ENCODE measurements at places on chromosomes 6 and 20.

DNA sequence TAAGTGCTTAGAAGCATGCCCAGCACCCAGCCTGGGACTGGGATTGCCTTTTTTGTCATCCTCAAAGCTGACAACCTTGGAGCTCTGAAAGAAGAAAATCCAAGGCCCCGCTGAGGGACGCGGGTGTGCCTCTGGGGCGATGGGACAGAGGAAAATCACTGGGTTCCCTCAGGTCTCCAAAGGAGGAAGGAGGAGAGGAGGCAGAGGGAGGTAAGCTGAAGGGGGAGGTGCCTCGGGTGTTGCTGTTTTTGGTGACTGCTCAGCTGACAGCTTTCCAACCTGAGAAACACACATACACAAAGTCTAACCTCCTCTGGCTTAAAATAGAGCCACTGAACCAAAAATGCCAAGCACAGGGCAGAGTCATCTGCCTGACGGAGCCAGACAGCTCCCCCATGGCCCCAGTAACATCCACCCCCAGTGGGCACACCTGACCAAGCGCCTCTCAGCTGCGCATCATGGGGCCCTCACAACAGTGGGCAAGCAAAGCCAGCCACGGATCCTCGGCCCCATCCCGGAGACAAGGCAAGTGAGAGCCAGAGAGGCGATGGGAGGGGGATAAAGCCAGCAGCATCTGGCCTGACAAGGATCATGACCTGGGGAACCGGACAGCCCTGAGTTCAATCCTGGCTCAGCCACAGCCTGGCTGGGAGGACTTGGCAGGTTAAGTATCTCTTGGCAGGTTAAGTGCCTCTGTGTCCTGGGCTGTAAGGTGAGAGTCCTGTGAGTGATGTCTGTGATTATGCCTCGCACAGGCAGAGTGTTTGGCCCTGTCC, 3.2 kb upstream of the KCNK15 start:
- DNase-seq, result no peak

DNA sequence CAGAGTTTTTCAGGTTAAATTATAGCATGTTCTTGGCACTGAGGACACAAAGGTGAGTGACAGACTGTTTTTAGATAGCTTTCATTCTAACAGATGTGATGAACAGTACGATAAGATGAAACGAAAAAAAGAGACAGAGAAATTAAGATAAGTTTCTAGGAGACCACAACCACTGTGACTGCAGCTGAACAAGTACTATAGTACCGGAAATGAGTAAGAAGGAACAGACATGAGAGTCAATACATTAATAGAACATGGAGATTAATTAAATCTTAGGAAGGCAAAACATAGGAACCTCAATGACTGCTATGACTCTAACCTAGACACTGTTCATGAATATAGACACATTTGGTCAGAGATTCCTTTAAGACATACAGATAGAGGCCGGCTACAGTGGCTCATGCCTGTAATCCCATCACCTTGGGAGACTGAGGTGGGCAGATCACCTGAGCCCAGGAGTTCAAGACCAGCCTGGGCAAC, 40.2 kb downstream of the HBS1L start:
- no peak for DNase-seq

DNA sequence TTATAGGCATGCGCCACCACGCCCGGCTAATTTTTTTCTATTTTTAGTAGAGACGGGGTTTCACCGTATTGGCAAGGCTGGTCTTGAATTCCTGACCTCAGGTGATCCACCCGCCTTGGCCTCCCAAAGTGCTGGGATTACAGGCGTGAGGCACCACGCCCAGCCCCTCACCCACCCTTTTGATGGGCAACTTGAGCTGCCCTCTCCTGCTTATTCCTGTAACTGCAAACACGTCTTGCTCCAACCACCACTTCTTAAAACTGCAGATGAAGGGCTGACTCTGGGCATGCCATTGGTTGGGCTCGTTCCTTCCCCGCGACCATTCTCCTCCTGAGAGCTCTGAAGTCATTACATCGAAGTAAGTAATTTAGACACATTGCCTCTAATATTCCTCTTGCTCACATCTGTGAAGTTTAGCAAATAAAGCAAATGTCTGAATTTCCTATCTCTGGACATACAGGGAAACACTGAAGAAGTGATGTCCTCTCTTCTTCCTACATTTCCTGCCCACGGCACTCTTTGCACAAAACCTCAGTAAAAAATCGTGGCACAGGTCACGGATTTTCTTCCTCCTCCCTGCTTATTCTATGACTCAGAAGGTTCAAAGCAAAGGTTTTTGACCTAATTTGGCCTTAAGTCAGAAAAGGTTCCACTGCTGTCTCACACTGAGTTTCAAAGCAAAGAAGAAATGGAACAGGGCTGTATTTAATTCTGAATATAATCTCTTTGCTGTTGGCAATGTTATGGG, 117.5 kb downstream of the GMPR start:
- DNase-seq, result no peak

DNA sequence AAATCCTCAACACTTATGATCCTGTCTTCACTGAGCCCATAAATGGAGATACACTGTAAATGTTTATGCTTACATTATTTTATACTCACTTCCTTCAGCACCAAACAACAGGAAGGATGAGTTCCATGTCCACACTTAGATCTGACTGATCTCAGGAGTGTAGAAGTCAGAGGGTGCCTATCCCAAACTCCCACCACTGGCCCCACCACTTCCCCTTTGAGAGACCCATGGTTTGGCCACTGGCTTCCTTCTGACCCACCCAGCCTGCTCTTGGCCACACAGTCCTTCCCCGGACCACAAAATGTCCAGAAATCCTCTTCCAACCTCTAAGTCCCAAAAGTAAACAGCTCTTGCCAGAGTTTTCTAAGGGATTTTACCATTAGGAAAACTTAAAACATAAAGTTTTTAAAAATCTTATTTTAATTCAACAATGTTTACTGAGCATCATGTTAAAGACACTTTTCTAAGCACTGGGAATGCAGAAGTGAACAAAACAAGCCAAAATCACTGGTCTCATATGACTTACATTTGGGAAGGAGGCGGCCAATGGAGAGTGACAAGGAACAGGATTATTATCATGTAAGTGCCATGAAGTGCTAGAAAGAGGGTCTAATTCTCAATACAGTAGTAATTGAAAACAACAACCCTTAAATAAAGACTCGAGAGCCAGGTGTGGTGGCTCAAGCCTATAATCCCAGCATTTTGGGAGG, 103.8 kb downstream of the NRSN1 start:
- no peak for DNase-seq

GRCh38 chr6:49732781-49733180, 11.4 kb downstream of the CRISP3 start:
- DNase-seq, result no peak

GRCh38 chr6:43142101-43142500, 29.0 kb upstream of the SRF start:
- no peak for DNase-seq

DNA sequence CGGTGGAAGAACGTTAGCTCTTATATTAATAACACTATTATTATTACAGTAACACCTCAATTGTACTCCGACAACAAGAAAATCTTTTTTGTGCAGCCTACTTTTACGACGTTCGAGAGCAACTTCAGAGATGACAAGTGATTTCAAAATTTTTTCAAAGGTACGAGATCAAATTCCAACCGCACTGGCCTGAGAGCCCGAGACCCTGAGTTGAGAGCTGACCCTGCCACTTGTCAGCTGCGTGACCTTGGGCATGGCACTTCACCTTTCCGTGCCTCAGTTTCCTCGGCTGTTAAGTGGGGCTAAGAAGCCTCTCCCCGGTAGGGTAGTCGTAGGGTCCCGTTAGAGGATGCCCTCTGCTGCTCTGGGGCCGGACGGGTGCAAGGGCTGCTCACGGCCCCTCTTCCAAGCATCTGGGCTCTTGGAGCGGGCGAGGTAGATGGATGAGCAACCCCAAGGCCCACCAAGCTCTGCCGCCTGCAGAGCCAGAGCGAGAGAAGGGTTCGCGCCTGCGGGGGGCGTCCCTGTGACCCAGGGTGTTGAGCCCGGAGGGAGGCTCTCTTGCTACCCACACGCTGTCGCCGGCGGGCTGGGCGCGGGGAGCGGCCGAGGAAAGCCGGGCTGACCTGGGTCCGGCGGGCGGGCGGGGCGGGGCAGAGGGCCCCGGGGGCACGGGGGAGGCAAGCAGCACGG, 510 bp downstream of the NDRG3 start:
- peak; percentile 19 for DNase-seq

DNA sequence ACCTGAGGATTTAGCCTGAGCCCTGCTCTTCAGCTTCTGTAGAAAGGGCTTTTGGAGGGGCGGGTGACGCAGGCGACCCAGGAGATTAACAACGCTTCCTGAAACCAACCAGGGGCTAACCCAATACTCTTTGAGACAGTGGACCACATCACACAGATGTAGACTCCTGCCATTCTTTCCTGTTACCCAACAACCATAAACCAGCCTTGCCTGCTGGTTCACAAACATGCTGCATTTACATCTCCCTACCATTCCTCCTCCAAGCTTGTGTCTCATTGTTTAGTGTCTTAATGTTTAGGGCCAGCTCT, 28.3 kb downstream of the PPP1R16B start:
- no peak for DNase-seq

- no peak for DNase-seq
Observed at GRCh38 chr6:148840256-148840655, 93.4 kb downstream of the UST start.

DNA sequence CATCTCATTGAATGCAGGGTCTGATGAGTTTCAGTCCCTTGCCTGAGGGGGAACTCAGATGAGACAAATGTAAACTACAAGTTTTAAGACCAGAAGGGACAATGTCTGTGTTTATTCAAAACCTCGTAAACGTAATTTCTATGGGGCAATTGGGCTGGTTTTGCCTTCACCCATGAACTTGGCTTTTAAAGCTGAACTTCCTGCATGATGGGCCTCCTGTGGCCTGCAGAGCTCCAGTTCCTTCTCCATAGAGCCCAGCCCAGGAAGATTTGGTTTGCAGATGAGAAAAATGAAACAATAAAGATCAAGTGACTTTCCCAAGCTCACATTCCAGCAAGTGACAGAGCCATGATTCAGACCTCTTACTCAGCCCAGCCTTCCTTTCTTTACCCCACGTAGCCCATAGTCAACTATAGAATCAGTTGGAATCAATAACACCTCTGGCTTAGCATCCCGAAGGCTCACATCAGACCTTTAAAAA, 612.3 kb downstream of the UTRN start:
- no peak for DNase-seq

DNA sequence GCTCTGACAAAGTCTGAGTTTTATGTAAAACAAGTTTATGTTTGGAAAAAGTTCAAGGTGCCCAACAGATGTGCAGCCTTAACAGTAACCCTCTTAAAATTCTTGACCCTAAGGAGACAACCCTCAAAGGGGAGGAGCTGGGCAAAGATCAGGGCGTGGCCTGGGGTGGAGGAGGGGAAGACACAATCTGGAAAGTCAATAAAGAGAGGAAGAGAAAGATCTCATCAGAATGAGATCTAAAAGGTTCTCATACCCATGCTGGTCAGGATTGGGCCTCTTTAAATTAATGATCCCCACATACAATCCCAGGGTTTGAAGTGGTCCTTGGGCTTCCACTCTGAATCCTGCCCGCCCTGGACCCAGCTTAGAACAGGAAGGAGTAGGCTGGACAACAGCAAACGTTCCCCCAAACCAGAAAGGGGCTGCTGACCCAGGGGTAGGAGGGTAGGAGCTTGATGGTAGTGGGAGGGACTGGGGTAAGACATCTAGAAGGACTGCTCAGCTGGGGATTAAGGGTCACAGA, 33.0 kb downstream of the FOXP4 start:
- DNase-seq, result no peak

DNA sequence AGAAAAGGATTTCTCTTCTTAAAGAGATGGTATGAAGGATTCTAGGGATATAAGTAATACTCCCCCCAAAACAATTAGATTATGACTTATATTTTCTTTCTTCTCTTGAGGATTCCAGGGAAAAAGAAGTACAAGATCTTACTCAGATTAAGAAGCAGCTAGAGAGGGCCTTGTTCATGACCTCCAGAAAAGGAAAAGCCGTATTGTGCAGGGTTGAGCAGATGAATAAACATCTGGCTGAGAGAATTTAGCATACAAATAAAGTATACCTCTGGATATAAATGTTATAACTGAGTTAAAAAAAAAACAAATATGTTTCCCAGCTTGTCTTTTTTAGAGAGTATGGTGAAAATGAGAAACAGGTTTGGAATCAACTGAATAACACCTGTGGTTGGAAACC, 11.3 kb downstream of the MYO6 start:
- no peak for DNase-seq

DNA sequence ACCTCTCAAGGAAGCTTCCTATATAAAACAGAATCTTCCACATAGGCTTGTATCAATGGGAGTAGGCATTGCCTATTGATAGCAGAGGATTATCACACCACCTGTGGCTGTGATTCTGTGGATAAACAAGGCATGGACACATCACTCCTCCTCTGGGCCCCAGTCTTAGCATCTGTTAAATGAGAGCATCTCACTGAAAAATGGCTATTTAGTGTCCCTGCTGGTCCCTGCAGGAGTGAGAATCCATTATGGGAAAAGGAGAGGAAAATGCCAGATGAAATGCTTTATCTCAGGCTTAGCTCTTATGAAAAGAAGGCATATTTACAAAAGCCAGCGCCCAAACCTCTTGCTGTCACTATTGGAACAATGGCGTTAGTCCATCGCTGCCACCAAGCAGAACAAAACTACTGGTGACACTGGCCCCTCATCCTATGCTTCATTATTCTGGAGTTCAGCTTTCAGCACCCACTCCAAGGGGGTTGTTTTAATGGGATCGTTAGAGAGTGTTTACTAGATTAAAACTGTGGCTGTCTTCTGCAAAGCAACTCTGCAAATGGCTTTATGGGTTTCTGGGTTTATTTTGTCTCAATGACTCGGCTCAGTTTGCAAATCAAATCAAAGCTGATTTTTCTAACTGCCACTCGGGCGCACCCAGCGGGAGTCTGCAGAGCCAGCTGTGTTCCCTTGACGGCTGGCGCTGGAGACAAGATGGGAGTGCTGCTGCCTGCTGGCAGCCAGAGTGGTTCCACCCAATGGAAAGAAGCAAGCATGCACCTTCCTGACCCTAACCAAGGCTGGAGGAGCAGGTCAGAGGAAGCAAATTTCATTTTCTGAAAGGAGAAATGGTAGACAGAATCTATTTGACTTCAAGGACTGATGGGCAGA, 658.8 kb upstream of the CHD6 start:
- no peak for DNase-seq

- DNase-seq, result no peak
Observed at GRCh38 chr6:43454290-43454695, 1.1 kb downstream of the DLK2 start.

GRCh38 chr20:31517373-31517772, 3.1 kb downstream of the HM13 start:
- peak; percentile 10 for DNase-seq

DNA sequence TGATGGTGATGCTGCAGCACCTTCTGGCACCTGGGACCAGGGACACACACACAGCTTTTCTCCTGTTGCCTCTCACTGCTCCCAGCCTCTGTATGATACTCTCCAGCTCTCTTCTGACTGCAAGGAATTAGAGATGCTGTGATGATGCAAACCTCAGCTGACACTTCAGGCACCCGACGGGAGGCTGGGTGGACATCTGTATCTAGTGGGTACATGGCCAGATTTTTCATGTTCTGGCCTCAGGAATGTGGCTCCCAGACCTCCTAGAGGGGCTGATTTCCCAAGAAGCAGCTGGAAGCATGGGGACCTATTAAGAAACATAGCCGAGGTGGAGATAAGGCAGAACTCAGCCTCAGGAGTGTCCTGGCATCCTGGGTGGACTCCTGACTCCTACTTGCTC, 6.8 kb upstream of the EPB41L1 start:
- DNase-seq, result no peak

GRCh38 chr6:78618970-78619369, 248.4 kb upstream of the IRAK1BP1 start:
- no peak for DNase-seq

GRCh38 chr20:63119963-63120807, 95.7 kb downstream of the YTHDF1 start:
- no peak for DNase-seq

Measured in hypothalamus (tissue), 51 donors.